SJCRH30 (cell line): ENCODE measurements at places on chromosomes 2 and 18. TPM values are rescaled to one million over a fixed set of nuclear protein-coding genes. Genes with fewer than 3 reads are reported as not detected.
A peak's percentile ranks its signal among the peaks of the same experiment; 100 is the strongest.

GRCh38 chr2:129178356-129178755 is 801.1 kb upstream of the RAB6C start:
- no peak overlapping the region for H3K4me3 ChIP-seq
- H3K36me3 ChIP-seq: no peaks in the 10 kb centered on the region
- no peaks in the 10 kb centered on the region for H3K27me3 ChIP-seq
- no peaks in the 10 kb centered on the region for H3K4me1 ChIP-seq
- no peak overlapping the region for H3K27ac ChIP-seq
- DNase-seq: no peak

DNA sequence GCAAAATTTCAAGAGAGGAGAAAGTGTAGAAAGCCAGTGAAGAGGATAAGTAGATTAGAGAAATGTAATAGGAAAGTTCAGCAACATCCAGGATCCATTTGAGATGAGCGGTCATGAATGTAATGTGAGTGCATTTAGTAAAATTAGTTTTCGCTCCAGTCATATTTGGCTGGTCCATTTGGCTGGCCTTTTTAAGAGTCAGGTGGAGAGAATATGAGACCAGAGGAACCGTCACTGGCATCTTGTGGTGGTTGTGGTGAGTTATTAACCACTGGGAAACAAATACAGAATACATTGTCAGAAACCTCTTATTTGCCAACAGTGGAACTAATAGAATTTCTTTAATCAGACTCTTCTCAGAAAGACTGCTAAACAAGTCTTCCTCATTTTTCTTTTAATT is 1064.3 kb upstream of the CDH2 start:
- H3K4me3 ChIP-seq: no peak overlapping the region
- no peaks in the 10 kb centered on the region for H3K4me1 ChIP-seq
- no peak for DNase-seq
- H3K27me3 ChIP-seq: no peaks in the 10 kb centered on the region
- H3K36me3 ChIP-seq: no peaks in the 10 kb centered on the region

DNA sequence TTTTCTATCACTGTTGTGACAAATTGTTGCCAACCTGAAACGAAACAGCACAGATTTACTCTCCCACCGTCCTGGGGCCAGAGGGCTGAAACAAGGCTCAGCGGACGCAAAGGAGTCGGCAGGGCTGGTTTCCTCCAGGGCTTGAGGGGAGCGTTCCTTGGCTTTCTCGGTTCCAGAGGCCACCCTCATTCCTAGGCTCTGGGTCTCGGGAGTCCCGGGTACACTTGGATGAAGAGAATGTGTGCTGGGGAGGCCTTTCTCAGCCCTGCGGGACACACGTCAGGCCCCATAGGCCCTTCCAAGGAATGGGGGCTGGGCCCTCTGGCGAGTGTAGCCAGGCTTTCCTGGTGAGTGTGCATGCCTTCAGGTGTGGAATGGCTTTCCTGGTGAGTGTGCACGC is 287.3 kb upstream of the HS6ST1 start:
- H3K4me3 ChIP-seq: no peak overlapping the region
- no peak overlapping the region for H3K27ac ChIP-seq
- H3K4me1 ChIP-seq: no peaks in the 10 kb centered on the region
- no peaks in the 10 kb centered on the region for H3K27me3 ChIP-seq
- no peaks in the 10 kb centered on the region for H3K36me3 ChIP-seq
- DNase-seq: no peak

DNA sequence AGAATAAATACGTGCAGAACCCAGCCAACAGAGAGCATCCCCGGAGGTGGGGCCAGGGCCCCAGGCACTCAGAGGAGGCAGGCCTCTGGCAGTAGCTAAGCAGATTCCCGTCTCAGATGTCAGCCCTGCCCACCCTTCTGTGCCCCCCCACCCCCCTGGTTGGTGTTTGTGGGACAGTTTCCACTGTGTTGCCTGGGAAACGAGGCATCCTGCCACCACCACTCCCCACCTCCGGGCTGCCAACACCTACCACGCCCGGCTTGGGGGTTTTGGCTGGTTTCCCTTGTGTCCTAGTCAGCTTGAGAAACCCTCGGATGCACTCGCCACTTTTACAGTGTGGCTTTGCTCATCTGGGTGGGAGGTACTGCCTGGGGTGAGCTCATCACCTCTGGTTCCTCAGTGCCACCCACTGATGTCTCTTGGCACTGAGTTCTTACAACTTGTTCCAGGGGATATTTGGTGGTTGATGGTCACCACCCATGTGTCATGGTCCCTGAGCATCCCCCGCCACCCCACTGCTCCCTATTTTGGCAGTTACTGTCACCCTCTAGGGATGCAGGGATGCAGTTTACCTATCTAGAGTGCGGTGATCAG is 72.4 kb upstream of the YWHAQ start:
- peak; percentile 69 for DNase-seq
- H3K27me3 ChIP-seq: no peaks in the 10 kb centered on the region

Gene SCN3A
- total RNA-seq: 6.1 and 7.7 TPM in 2 replicates

DNA sequence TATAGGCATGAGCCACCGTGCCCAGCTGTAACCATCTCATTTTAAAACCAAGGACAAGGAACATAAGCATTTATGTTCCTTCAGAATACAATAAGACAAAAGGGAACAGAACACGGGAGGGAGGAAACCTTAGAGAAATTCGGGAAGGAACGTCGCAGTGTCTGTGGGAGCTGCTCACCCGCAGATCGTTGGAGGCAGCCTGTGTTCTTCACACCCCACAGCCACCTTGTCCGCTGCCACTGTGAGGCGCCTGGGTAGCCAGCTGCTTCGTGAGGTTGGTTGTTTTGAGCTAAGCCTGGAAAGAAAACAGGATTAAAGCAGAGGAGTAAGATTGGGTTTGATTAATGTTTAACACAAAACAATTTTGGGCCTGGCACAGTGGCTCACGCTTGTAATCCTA is 250.0 kb downstream of the FHOD3 start:
- H3K36me3 ChIP-seq: no peaks in the 10 kb centered on the region
- no peak overlapping the region for H3K27ac ChIP-seq
- no peak overlapping the region for H3K4me3 ChIP-seq

Gene ADAM17
- total RNA-seq: 26.2 and 27.4 TPM in 2 replicates
